ENCODE measurements at places on chromosomes 5 and 9. TPM values are rescaled to one million over a fixed set of nuclear protein-coding genes. Genes with fewer than 3 reads are reported as not detected.

GRCh38 chr5:60822285-60822556 is 21.8 kb downstream of the ELOVL7 start:
- no peak for DNase-seq

DNA sequence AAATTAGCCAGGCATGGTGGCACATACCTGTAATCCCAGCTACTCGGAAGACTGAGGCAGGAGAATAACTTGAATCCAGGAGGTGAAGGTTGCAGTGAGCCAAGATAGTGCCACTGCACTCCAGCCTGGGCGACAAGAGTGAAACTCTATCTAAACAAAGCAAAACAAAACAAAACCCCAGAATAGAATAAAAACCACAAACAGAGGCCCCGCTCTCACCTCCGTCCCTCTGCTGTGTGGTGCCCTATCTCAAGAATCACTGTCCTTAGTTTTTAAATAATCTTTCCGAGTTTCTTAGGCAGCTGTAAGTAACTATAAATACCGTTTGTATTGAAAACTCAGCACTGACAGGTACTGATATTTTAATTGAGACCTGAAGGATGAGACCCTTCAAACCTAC is 42.7 kb upstream of the IER5L start:
- DNase-seq = no peak

- no peak for DNase-seq
Measured at GRCh38 chr5:59756373-59757035, 137.0 kb downstream of the PDE4D start.

- DNase-seq = no peak
Measured at GRCh38 chr5:156051972-156052371, 275.0 kb upstream of the SGCD start.

- no peak for DNase-seq
Measured at GRCh38 chr5:54205918-54206317, 104.5 kb downstream of the ARL15 start.

DNA sequence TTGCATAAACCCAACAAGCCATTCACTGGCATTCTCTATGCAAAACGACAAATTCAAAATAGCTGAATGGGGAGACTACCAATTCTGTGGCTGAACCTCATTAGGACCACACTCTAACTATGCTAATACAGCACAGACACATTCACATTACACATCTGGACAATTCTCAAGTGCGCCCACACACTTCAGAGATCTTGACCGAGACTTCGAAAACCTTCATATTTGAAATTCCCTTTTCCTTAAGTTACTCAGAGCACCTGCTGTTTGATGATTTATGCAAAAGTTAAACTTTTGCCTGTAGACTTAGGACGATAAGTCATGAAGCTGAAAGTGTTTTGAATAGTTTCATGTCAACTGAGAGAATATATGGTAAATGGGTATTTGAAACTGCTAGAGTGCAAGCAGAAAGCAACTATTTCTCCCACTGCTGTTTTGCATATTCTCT is 111.9 kb downstream of the FBN2 start:
- no peak for DNase-seq

- DNase-seq = peak; percentile 25
Measured at GRCh38 chr9:107280543-107280942, 2.5 kb upstream of the RAD23B start.

DNA sequence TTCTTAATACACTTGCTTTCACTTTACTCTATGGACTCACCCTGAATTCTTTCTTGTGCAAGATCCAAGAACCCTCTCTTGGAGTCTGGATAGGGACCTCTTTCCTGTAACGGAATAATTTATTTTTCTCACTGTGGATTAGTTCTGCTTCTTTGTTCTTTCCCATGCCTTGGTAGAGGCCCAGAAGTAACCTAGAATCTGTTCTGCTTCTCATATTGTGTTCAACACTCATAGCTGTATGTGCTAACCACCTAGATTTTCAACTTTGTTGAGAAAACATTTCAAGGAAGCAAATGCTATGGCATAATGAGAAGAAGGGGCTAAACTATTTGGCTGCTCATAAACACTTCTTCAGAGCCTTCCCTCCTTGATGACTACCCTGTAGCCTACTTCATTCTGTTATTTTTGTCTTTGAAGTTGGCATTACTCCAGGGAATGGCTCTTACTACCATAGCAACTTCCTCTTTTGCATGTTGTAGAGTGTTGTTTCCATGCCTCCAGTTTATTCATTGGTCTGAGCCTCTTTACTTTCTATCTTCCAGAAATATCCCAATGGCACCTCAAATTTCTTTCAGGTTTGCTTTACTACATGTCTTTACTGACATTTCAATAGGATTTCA is 74.3 kb downstream of the KIAA0825 start:
- no peak for DNase-seq

GRCh38 chr5:133121080-133121479 is 69.3 kb downstream of the HSPA4 start:
- no peak for DNase-seq

DNA sequence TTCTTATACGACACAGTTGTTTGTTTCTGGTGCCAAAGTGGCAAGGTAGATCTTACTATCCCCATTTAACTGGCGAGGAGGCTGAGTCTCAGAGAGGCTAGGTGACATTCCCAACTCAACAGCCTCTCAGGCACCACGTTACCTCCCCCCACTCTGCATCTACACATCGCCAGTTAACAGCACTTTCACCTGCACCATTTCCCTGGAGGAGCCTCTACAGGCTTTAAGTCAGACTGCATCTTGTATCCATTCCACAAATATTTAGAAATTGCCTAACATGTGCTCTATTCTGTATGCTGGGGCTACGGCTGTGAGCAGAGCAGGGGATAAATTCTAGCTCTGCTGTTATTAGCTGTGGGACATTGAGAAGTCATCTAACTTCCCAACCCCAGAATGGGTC is 168.6 kb downstream of the INSYN2B start:
- no peak for DNase-seq

- DNase-seq = no peak
Measured at GRCh38 chr5:13624283-13625074, 320.0 kb downstream of the DNAH5 start.

WDR38 gene
- total RNA-seq = not detected

NOXA1 gene
- total RNA-seq = 1.7 TPM

TMEM174 gene
- total RNA-seq = not detected

CDC20B gene
- not detected for total RNA-seq

CDH18 gene
- not detected for total RNA-seq

TXNDC8 gene
- total RNA-seq = not detected
